ENCODE measurements at places on chromosomes 11 and 22.

DNA sequence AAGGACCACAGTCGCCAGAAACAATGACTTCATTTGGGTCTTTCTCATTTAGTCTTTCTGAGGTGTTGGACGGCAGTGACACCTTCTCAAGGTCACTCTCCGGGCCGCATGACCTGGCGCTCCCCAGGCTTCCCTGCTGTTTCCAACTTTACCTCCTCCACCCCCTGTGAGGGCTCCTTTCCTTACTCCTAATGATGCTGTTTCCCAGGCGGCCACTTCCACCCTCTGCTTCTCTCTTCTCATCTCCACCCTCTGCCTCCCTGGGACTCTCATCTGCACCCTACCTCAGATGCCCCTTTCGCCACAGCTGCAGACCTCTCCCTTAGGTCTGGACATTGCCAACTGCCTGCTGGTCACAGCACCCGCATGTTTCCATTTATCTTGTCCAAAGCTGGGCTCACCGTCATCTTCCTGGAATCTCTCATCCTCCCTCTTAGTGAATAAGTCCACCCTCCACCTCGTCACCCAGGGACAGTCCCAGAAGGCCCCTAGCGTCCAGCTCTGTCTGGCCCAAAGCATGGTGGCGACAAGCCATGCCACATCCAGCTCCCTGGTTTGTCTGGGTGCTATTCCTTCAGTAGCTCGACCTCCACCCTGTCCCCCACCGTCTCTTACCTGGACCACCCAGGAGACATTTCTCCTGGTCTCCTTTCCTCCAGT, 113.8 kb downstream of the BUD13 start:
- no peak for ATAC-seq

DNA sequence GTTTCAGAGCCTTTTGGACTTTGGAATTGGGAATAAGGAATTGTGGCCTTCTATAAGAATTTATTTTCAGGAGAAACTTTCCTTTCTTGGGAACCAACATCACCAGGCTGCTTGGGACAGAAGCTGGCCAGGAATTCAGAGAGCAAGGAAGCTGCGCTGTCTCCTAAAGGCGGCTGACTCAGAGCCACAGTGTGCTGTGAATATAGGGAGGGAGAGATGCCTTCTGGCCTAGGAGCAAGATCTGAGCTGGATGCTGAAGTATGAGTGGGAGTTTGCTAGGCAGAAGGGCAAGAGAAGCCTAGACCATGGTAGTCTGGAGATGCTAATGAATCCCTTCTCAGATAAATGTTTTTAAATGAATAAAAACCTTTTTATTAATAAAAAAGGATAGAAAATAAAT, 213.7 kb upstream of the TBCEL start:
- no peak for ATAC-seq

DNA sequence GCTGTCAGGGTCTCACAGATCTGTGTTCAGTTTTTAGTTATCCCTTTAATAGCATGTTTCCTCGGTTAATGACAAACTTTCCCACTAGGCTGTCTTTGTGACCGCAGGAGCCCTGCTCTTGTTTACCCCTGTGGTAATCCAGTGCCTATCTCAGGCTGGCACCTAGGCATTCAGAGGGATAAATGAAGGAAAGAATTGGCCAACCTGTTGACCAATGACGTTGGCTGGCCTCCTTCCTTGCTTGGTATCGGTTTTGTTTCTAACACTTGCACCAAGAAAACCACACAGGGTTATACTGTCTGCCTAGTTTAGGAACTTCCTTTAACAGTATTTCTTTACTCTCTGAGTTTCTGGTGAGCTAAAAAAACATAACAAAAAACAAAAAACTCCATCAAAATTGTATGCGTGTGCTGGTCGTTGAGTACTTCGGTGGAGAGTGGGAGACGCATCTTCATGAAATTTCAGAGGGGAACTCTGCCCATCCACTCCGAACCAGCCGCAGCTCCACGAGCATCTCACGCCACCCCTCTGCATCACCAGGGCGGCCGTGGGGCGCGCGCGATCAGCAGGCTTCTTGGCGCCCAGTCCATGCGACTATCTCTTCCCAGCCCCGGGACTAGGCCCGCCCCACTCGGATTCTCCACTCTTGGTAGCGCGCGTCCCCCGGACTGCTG, 563 bp upstream of the ENDOD1 start:
- peak; percentile 52 for ATAC-seq

DNA sequence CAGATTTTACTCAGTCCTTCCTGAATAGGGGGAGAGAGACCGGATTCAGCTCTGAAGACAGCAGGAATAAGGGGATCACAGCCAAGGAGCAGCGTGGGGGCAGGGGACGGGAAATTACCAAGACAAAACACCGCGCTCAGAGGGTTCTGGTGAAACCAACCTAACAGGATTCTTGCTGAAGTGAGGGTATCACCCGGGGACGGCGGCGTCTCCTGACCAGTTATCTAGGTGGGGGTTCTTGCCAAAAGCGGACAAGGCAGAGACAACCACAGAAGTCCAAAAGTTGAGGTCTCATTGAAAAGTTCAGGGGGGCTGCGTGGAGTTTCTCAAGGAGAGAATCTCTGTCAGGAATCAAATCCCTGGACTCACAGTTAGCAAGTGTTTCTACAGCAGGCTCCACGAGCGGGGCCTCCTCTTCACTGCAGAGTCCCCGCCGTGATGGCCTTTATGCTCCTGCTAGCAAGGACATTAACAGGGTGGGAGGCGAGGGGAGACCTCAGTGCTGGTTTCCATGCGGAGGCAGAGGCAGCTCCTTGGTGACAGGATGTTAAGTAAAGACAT, 291.0 kb downstream of the BRD1 start:
- ATAC-seq, result no peak

DNA sequence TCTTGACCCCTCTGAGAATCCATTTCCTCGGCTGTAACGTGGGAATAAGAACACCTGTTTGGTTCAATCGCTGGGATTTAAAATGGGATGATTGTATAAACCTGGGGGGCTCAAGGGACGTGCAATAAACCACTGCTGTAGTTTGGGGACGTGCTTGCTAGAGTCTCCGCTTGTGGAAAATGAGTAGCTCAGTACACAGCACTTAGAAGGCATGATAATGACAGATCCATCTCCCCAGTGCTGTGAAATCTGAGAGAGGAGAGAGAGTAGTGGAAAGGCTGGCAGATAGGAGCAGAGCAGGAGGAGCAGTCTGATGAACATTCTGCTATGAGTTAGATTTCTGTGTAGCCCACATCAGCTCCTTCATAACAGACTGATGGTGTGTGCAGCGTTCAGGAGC, 256.5 kb downstream of the MN1 start:
- ATAC-seq, result no peak

DNA sequence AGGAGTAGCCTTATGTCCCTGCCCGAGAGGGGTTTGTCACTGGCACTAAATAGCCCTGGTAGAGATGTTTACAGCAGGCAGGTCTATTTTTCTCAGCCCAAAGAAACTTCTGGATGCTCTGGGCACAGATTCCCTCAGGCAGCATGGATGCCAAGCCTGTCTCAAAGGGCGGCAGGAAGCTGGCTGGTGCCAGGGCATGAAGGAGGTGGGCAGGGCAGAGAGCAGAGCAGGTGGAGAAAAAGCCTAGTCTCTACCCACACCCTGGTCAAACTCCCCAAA, 4.1 kb upstream of the GAS2L1 start:
- ATAC-seq, result no peak

DNA sequence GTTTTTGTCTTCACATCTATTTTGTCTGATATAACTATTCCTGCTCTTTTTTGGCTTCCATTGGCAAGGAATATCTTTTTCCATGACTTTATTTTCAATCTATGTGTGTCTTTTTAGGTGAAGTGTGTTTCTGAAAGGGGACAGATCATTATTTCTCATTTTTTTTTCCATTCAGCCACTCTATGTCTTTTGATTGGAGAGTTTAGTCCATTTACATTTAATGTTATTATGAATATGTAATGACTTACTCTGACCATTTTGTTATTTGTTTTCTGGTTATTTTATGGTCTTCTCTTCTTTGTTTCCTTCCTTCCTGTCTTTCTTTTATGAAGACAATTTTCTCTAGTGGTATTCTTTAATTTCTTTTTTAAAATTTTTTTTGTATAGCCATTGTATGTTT, 178.6 kb upstream of the CNTN5 start:
- no peak for ATAC-seq
